ENCODE measurements at places on chromosomes 2 and 18.

- no peak for DNase-seq
Observed at GRCh38 chr2:130252880-130253645, 54.8 kb upstream of the TUBA3E start.

DNA sequence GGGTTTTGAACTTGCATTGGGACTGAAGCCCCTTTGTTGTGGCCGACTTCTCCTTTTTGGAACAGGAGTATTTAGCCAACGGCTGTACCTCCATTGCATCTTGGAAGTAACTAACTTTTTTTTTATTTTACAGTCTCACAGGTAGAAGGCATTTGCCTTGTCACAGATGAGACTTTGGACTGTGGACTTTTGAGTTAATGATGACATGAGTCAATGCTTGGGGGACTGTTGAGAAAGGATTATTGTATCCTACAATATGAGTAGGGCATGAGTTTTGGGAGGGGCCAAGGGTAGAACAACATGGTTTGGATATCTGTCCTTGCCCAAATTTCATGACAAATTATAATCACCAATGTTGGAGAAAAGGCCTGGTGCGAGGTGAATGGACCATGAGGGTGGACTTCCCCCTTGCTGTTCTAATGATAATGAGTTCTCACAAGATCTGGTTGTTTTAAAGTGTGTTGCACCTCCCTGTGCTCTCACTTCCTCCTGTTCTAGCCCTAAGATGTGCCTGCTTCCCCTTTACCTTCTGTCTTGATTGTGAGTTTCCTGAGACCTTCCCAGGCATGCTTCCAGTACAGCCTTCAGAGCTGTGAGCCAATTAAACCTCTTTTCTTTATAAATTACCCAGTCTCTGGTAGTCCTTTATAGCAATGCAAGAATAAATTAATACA is 1269.4 kb upstream of the CHAC2 start:
- DNase-seq = no peak

- no peak for DNase-seq
Observed at GRCh38 chr18:48531082-48531403, 7.8 kb upstream of the CTIF start.

GRCh38 chr2:18444806-18445205 is 115.6 kb downstream of the RDH14 start:
- DNase-seq = no peak

DNA sequence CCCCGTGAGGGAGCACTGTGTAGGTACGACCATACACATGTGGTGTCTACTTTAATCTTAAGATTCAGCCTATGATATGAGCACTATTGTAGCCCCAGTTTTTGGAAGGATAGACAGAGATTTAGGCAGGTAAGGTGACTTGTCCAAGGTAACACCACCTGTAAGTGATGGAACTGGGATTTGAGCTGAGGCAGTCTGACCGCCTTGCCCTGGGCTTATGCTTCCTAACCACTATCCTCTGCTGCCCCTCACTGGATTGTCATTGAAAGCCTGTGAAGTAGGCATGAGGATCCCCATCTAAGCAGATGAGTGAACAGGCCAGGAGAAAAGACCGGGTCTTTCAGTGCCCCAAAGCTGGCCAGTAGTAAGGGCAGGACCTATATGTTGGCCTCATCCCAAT is 343.8 kb downstream of the CYRIA start:
- DNase-seq = no peak

DNA sequence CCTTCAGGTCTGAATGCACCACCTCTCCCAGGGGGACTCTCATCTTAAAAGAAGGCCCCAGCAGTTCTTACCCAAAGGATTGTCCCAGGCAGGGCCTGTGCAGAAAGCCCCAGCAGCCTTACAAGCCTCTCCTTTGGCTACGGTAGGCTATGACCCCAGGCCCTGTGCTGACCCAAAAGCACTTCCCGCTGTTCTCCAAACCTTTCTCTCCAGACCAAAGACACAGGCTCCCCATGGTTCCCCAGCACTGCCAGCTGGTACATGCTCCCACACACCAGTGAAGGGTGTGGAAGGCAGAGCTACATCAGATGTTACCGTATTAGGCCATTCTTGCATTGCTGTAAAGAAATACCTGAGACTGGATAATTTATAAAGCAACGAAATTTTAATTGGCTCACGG is 35.4 kb downstream of the LBH start:
- no peak for DNase-seq

DNA sequence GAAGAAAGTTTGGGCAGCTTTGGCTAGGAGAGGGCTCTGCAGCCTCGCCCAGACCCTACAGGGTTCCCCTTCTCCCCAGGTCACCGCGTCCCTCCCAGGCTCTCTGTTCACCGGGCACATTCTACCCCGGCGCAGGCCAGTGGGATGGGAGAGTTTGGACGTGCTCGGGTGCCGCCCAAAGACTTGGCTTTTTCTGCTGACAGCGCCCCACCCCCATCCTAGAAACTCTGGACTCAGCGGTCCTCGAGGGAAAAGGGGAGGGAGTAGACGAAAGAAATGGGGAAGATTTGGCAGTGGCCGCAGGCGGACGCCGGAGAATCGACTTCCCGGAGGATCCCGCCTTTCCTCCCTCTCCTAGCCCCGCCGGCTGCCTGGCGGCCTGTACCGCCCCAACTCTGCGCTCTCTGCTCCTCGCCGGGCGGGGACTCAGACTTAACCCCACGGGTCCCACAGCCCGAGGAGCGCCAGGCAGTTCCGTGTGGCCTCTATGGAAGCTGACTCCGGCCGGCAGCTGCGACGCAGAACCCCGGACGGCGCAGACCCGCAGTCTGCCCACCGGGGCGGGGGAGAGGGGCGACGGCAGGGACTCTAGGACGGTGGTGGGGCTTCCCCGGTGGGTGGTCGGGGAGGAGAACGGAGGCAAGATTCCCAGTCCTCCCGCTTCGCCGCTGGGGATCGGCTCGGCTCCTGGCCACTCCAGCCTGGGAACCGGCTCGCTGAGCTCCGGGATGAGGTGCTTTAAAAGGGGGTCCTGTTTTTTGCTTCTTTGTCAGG is 863 bp upstream of the SIX2 start:
- DNase-seq = no peak

DNA sequence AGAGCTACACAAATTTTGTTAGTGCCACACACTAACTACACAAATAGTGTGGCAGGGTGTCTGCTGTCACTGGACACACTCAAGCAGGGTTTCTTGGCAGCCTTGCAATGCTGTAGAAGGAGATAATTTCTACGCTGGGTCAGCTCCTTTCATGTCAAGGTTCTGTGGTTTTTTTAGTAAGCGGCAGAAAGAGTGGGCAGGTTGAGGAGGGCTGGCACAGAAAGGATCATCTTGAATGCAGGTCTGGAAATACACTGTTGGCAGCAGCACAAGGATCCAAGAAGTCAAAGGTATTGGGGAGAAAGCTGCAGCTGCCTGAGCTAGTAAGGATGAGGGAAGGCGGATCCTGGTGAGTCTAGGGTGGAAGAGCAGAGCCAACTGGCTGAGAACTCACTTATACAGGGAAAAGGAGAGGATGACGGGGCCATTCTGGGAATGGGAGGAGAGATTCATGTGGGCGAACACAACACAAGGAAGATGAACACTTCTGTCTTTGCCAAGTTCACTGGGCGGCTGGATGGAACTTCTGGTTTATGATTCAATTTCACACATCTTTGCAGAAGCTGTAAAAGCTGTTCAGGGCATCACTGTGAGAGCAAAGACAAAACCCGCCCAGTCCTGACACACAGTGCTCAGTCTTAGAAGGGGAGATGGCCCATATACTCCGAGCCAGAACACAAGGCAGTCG is 16.9 kb upstream of the CYRIA start:
- DNase-seq = no peak

DNA sequence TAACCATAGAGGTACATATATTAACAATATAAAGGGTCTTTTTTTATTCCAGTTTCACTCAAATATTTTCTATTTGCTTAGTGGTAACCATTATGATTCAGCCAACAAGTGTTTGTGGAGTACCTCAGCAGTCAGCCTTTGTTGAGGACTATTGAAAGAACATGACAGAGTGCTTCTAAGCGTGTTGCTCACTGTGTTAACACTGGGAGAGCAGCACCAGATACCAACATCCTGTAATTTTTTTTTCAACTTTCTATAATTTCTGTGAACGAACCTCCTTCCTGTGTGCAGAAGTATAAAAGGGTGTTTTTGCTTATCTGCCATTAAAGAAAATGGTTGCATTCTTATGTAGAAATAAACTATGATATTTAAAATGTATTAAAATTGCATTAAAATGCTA is 239.0 kb downstream of the PHLPP1 start:
- DNase-seq = peak; percentile 37

- no peak for DNase-seq
Observed at GRCh38 chr2:236562434-236562833, 7.2 kb upstream of the ACKR3 start.

DNA sequence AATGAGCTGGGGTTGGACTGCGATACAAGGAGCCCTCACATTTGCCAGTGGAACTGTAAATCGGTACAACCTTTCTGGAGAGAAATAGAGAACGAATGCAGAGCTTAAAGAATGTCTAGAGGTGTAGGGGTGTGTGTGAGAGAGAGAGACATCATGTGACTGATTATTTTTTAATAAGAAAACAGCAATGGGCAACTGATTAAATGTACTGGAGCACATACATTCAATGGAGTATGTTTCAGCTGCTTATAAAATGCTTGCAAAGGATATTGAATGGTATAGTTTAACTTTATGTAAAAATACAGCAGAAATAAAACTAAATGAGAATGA is 391 bp upstream of the TMEM17 start:
- DNase-seq = no peak

- no peak for DNase-seq
Observed at GRCh38 chr2:196234672-196235071, 63.3 kb upstream of the STK17B start.

All from SHP77 (cell line).